ENCODE measurements at places on chromosomes 1 and 21.

GRCh38 chr1:180948641-180949615 lies 36.2 kb downstream of the KIAA1614 start:
- no peak for DNase-seq

GRCh38 chr1:53654216-53655210 lies 84.5 kb downstream of the GLIS1 start:
- DNase-seq = no peak

DNA sequence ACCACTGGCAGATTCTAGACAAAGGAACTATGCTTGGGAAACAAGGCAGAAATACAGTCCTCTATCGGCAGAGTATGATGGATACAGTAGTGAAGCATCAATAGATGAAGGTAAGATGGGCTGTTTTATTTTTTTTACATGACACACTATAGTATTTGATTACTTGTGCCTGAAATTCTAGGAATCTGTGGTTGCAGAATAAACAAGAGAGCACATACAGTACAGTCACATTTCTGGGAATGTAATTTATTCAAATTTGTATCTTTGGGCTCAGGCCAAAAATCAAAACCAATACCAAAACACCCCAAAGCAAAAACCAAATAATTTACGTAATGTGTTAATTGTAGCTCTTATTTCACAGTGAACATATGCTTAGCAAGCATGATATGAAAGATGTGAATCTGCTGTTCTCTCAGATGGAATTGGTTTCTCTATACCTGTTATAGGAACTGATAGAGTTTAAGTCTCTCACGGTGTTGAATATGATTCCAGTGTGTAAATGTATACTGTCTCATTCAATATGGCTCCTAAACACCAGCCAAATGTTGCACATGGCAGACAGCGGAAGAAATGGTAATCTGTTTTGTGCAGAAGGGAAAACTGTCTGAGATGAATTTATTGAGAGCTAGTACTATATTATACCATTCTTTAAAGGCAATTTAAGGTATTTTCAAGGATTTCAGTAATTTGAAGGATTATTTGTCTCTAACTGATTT lies 83.3 kb downstream of the SYT14 start:
- no peak for DNase-seq

GRCh38 chr1:93296555-93297154 lies 49.1 kb upstream of the DR1 start:
- no peak for DNase-seq

- DNase-seq = peak; percentile 71
Observed at GRCh38 chr1:161033751-161034150, 5.0 kb downstream of the TSTD1 start.

DNA sequence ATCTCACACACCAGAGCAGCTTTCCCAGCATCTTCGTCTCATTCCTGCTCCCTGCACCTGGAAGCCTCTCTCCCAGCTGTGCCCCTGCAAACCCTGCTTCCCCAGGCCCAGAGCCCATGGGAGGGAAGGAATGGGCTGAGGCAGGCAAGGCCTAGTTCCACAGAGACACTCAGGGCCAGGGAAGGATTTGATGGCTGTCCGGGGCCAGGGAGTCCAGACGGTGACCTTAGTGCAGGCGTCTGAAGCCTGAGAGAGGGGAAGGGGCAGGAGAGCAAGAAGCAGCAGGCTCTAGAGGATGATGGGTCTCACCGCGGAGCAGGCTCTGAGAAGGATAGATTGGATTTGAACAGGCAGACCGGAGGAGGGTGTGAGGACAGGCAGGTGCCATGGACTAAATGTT lies 22.2 kb upstream of the TNNI1 start:
- DNase-seq = no peak

DNA sequence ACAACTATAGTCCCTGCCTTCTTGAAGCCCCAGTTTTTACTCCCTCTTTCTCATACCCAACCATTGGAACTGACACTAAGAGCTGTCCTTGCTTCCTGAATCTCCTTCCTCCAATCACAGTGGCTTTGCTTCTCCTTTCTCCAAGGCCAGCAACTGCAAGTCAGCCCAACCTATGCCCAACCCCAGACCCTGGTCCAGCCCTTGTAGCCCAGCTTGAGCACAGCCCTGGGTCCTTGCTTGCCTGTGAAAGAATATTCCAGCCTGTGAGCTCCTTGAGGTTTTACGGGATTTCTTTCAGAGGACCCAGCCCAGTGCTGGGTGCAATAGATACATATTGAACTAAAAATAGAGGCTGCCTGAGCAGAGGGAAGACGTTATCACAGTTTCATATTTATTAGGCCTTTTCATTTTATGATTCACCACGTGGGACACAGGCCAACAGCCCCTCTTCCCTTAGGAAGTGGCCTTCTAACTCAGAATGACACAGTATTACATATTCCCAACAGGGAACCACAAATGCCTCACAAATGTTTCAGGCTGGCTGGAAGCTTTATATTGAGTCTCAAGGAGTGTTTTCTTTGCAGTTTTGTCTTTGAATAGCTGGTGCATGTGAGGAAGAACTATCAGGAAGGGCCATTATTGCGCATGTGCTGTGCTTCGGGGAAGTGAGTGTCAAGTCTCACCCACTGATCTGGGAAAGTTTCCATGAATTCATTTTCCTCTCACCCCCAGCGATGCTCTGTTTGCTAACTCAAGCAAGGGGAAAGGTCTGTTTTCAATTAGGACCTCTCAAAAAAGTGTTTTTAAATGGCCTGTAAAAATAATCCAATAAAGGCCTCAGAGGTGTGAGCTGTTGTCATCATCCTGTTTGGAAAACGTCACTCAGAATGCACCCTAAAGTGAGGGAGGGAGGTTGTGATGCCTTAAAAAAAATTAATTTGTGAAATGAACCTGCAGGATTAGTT lies 92.3 kb upstream of the NFIA start:
- DNase-seq = no peak

DNA sequence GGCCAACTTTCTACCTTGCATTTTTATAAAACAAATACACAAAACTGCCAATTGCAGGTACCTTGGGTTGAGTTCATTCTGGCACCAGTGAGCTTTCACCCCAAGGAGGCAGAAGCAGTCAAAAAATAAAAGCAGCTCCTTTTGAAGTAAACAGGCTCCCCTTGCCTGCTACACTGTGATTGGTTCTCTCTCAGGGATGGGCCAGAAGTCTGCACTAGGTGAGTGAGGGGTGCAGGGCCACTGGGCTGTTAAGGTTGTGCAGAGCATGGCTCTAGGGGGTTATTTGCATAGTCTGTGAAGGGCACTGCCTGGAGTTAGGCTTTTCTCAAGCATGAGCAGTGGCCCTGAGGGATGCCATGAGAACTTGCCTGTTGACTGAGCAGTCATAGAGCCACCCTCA lies 39.1 kb downstream of the AKNAD1 start:
- no peak for DNase-seq

GRCh38 chr1:165833358-165833757 lies 5.9 kb downstream of the UCK2 start:
- DNase-seq = no peak

DNA sequence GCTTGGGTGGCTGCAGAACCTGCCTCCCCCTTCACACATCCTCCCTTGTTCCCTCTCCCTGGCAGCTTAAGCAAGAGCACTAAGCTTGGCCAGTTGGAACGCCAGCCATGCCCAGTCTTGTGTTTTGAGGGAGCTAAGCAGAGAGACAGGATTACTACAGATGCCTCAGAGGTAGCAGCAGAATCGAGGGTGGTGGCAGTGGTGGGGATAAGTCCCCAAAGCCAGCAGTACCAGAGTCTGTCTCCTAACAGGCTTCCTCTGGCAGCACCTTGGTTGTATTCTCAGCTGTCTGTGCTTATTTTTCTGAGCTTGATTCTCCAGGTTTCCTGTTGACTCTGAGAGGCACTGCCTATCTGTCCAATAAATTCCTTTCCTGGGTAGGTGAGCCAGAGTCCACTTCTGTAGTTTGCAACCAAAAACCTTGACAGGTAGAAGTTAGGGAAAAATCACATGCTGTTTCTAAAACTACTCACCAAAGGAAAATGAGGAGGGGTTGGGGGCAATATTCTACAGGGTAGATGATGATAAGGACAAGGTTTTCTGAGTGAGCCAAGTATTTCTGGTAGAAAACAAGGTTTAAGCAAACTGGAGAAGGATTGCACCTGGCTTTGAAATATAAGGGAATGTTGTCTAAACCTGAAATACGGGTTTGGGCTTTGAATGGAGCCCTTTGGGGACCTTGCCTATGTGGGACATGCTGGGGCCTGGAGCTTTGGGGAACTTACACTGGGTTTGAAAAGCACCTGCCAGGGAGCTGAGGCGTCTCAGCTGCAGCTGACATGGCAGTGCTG lies 100.8 kb downstream of the PBX1 start:
- no peak for DNase-seq

DNA sequence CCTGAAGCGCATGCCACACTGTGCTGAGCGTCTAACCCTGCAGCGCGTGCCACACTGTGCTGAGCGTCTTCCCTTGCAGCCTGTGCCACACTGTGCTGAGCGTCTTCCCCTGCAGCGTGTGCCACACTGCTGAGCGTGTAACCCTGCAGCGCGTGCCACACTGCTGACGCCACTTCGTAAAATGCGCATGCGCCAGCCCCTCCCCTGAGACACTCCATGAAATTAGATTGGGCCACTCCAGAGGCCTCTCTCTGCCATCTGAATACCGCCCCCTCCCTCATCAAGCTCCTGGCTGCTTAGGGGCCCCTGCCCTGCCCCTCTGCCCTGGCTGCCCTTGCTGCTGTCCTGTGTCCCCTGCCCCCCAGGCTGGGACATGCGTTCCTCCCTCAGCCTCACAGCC lies 84.8 kb downstream of the POFUT2 start:
- no peak for DNase-seq

- DNase-seq = no peak
Observed at GRCh38 chr1:5738911-5739462, 253.2 kb downstream of the NPHP4 start.

DNA sequence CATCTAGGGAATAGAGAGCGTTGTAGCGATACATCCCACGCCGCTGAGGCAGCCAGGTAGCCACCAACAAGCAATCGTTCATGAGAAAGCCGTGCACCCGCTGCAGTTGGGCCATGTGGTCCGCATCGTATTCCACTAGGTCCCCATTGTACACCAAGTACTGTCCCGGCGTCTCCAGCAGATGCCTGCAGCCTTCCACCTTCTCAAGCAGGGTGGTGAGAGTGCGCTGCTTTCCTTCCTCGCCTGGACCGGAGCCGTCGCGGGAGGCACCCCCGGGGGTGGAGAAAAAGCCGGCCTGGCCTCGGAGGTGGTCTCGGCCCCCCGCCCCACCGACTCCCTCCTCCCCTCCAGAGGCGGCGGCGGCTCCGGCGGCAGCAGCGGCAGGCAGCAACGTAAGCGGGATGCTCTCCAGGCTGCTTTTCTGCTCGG lies 595 bp downstream of the EXOC8 start:
- no peak for DNase-seq

- DNase-seq = no peak
Observed at GRCh38 chr21:34626131-34626530, 11.2 kb upstream of the RCAN1 start.

DNA sequence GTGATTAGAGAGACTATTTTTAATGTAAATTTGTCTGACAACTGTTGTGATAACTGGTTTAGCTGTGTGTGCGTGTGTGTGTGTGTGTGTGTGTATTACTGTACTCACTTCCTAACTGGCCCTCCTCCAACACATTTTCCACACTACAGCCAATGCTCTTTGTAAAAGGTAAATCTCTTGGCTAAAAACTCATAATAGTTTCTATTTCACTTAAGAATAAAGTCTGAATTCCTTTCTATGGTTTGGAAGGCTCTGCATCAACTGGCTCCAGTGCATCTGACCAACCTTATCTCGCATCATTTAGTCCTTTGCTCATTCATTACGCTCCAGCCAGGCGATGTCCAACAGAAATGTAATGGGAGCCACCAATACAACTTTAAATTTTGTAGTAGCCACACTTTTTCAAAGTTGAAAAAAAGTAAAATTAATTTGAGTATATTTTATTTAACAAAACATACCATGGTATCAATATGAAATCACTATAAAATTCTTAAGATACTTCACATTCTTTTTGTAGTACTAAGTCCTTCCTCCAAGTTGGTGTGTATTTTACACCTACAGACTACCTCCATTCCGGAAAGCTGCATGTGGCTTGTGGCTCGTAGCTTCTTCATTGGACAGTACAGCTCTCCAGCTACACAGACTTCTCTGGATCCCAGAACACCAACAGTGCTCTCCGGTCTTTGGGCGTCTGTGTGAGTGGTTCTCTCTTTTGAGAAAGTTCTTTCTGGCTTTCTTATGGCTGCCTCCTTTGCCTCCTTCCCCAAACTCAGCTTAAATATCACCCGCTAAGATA lies 68.9 kb downstream of the NRIP1 start:
- DNase-seq = no peak

- no peak for DNase-seq
Observed at GRCh38 chr1:207990876-207991582, 80.1 kb upstream of the CD34 start.

GRCh38 chr1:56654126-56654923 lies 9.2 kb downstream of the PRKAA2 start:
- no peak for DNase-seq
